Myometrial cell (primary cell): ENCODE measurements at places on chromosomes 2 and 18. TPM values are rescaled to one million over a fixed set of nuclear protein-coding genes. Genes with fewer than 3 reads are reported as not detected.

The DOCK10 gene
- total RNA-seq = 11.8 and 28.2 TPM in 2 replicates

The LINC00305 gene
- not detected in 2 replicates for total RNA-seq

The COLEC11 gene
- total RNA-seq = 0.89 TPM in 1 of 2 replicates, not detected in the other

The KRTCAP3 gene
- total RNA-seq = not detected in 2 replicates

The RSAD2 gene
- not detected in 2 replicates for total RNA-seq

The METTL8 gene
- total RNA-seq = 28.0 and 33.0 TPM in 2 replicates

The SLC66A3 gene
- 39.3 and 67.5 TPM in 2 replicates for total RNA-seq

The AFTPH gene
- 12.7 and 15.4 TPM in 2 replicates for total RNA-seq

The EGR4 gene
- total RNA-seq = not detected in 2 replicates

The PARD6G gene
- 0.71 TPM in 1 of 2 replicates, not detected in the other for total RNA-seq

The SNRPD1 gene
- total RNA-seq = 9.4 and 11.0 TPM in 2 replicates

The MYO5B gene
- not detected in 2 replicates for total RNA-seq

The DSG1 gene
- not detected in 2 replicates for total RNA-seq

The GAL3ST2 gene
- not detected in 2 replicates for total RNA-seq

The FLACC1 gene
- 0.35 TPM in 1 of 2 replicates, not detected in the other for total RNA-seq

The LRRFIP1 gene
- 64.3 and 70.9 TPM in 2 replicates for total RNA-seq

The FHOD3 gene
- under 0.01 and 0.29 TPM in 2 replicates for total RNA-seq

The HOXD12 gene
- total RNA-seq = not detected in 2 replicates

The MRPL19 gene
- total RNA-seq = 45.3 and 66.8 TPM in 2 replicates

The LRRC30 gene
- not detected in 2 replicates for total RNA-seq

The WNT6 gene
- total RNA-seq = not detected in 2 replicates

The OSBPL6 gene
- 7.4 and 7.8 TPM in 2 replicates for total RNA-seq

The RAB17 gene
- not detected in 2 replicates for total RNA-seq

The COL5A2 gene
- total RNA-seq = 517 and 572 TPM in 2 replicates

The SP9 gene
- not detected in 2 replicates for total RNA-seq

The AQP12A gene
- total RNA-seq = not detected in 2 replicates

The GKN2 gene
- total RNA-seq = not detected in 2 replicates

The ASPRV1 gene
- total RNA-seq = under 0.01 and 0.18 TPM in 2 replicates

The IL36A gene
- not detected in 2 replicates for total RNA-seq

The LIPG gene
- total RNA-seq = 2.9 and 5.8 TPM in 2 replicates

The CTLA4 gene
- total RNA-seq = not detected in 2 replicates

The PLGLB2 gene
- not detected in 2 replicates for total RNA-seq

The TFCP2L1 gene
- total RNA-seq = not detected in 2 replicates

The CCL20 gene
- total RNA-seq = 0.18 and 0.86 TPM in 2 replicates

The B3GNT7 gene
- total RNA-seq = 1.2 TPM in 1 of 2 replicates, not detected in the other

The MAPK4 gene
- not detected in 2 replicates for total RNA-seq

The PJVK gene
- 0.35 and 1.4 TPM in 2 replicates for total RNA-seq

The FASTKD2 gene
- total RNA-seq = 32.9 and 34.6 TPM in 2 replicates

The SAG gene
- total RNA-seq = not detected in 2 replicates

The PECR gene
- total RNA-seq = 12.2 and 17.9 TPM in 2 replicates

The TUBB8B gene
- total RNA-seq = not detected in 2 replicates

The UNC80 gene
- total RNA-seq = not detected in 2 replicates

The ASIC4 gene
- total RNA-seq = not detected in 2 replicates

The ASAP2 gene
- total RNA-seq = 25.9 and 28.2 TPM in 2 replicates

The RGPD6 gene
- total RNA-seq = 9.2 and 23.4 TPM in 2 replicates

The BOK gene
- total RNA-seq = 45.3 and 48.4 TPM in 2 replicates

The AQP12B gene
- total RNA-seq = not detected in 2 replicates

The NEU4 gene
- total RNA-seq = not detected in 2 replicates

The ANKRD12 gene
- total RNA-seq = 2.3 and 5.7 TPM in 2 replicates

The G6PC2 gene
- total RNA-seq = not detected in 2 replicates

The KLHL30 gene
- not detected in 2 replicates for total RNA-seq
